ENCODE measurements at places on chromosomes 7 and 10.

DNA sequence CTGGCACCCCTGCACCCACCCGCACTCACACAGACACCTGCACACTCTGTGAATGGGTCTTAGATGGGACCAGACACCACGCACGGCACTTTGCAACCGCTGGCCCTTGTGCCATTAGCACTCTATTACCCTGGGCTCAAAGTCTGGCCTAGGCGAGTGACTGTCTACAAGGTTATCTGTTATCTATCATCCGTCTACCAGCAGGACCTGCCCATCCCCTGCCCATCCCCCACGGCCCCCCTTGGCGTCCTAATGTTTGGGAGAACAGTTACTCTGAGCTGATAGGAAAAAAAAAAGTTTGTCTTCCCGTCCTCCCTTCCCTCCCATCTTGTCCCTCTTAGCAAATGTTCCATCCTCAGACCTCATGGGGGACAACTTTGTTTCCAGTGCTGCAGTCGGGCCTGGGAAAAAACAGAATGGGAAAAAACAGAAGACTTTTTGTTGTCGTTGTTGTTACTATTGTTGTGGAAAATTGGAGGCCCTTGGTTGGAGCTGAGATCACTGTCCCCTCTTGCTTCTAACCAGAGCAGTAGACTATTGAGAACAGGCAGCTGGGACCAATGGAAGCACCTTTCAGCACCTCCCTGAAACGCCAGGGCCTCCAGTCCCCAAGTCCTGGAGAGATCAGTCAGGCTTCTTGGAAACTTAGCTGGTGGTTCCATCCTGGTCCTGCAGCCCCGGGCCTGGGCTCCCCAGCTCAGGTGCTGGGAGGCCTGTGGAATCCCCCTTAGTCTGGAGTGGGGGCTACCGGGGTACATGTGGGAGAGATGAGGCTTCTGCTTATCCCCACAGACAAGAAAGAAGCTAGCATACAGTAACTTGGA lies 12.2 kb downstream of the UNCX start:
- no peak for DNase-seq

DNA sequence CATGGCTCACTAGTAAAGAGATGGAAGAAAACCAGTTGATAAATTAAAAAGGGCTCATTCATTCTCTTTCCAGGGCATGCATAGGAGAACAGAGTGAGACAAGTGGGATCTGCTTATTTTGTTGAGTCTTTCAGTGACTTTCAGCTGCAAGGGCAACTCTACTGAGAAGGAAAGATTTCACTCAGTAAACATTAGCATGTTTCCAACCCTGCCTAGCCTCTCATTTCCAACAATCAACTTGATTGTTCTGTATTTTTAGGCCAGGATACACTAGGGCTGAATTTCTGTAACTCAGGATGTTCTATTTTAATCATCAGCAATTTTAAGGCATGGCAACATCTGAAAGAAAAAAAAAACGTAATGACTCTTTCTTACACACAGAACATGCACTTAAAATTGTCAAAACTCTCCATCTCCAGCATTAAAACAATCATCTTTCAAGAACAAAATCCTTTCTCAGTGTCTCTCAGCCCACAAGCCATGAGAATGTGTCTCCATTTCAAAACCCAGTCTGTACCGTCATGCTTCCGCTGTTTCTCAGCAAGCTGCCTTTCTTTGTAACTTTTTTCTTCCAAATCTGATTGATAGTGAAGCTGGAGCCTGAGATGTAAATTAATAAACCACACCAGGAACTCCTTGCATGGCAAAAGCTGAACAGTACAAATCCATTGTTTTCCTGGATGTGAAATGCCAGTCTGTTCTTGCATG lies 147.2 kb upstream of the KLF14 start:
- no peak for DNase-seq

DNA sequence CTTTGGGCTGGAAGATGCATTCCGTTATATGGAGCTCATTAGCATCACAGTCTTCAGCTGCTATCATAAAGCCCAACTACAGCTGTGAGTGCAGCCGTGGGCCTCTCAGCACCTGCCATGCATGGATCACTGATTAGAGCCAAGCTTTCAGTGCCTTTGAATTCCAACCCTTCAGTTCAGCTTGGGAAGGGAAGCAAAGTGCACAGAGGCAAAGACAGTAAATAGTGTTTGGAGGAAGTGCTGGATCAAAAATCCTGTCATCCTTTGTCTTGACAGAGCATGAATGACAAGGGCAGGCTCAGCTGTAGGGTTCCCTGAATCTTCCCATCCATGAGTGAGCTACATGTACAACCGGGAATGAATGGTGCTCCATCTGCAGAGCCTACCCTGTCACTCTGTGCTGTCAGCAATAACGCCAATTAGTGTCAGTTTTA lies 153.7 kb downstream of the DNAJB9 start:
- DNase-seq = no peak

- no peak for DNase-seq
Measured at GRCh38 chr10:107899502-107900062, 735.1 kb upstream of the SORCS1 start.

DNA sequence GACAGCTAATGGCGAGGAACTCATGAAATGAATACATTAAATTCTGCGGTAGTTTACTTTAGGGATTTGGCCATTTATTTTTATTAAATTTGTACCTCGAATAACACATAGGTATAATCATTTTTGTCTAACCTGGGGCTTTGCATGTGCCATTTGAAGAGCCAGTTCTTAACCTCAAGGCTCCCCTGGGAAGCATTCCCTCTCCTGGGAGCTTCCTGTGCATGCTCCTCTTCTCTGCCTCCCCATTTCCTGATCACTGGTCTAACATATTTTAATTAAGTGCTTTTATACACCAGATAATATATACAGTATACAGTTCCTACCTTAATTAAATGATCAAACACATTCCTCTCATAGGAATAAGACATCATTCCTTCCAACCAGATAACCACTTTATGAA lies 183.9 kb upstream of the FZD1 start:
- no peak for DNase-seq

- DNase-seq = no peak
Measured at GRCh38 chr10:71939861-71940474, 24.2 kb upstream of the CHST3 start.

DNA sequence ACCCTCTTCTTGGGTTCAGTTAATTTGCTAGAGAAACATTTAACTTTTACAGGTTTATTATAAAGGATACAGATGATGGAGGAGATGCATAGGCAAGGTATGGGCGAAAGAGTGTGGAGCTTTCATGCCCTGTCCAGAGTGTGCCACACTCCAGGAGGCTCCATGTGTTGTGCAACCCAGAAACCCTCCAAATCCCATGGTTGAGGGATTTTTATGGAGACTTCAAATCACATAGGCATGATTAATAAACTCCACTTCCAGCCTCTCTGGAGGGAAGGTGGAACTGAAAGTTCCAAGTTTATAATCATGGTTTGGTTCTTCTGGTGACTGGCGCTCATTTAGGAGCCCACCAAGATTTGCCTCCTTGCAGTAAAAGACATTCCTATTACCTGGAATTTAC lies 159.9 kb downstream of the PHTF2 start:
- no peak for DNase-seq

- DNase-seq = no peak
Measured at GRCh38 chr10:34094146-34094696, 720.9 kb downstream of the PARD3 start.

DNA sequence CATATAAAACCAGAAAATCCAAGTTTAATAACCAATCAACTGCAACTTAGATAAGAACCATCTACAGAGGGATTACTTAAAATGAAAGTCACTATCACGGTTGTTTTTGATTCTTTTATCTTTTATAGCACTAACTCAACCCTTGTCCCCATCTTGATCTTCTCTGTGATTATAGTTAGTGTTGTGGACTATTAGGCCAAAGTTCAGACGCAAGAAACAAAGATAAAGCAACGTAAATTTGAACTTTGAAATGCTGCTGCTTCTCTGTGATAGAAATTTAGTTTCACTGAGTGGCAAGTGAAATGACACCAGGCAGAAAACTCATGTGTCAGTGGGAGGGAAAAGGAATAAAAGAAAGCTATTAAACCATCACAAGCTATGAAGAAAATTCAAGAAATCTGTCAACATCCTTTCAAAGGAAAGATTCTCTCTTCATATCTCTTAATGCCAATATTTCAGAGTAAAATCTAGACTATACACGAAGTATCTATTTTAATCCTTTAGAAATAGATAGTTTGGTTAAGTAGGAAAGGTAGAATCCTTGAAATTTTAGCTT lies 71.8 kb upstream of the MALRD1 start:
- DNase-seq = no peak
